ENCODE measurements at places on chromosomes 3 and 15.
A peak's percentile ranks its signal among the peaks of the same experiment; 100 is the strongest.

DNA sequence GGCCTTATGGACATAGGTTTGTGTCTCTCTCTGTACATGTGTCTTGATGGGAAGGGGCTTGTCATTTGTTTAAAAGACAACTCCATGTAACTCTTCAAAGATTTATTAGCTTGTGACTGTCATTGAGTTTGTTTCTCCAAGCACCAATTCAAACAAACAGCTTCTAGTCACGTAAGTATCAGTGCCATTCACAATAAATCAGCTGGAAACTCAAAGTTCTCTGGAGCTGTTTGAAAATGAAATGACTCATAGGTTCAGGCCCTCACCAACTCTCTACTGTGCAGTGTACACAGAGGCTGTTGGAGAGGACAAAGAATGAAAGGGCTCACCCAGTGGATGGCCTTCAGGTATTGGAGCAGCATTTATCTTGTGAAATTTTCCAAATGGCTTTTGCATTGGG, 476.3 kb downstream of the AGBL1 start:
- no peak for DNase-seq

DNA sequence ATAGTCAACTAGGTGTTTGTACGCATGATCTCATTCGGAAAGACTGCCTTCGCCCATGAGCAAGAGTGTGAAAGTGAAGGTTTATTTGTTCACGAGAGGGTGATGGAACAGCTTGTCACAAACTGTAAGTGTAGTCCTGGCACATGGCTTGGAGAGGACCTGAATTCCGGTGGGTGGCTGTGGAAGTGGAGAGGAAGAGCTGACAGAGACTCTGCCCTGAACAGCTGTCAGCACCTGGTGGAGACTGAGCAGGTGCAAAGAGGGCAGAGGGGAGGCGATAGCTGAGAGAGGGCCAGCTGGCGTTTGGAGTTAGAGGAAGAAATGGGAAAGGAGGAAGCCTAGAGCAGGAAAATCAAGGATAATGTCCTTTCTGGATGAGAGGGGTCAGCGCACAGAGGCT, 155.7 kb downstream of the EEFSEC start:
- no peak for DNase-seq

- no peak for DNase-seq
Measured at GRCh38 chr3:46906471-46907058, 29.0 kb downstream of the PTH1R start.

- DNase-seq: no peak
Measured at GRCh38 chr3:196553551-196553950, 14.8 kb downstream of the WDR53 start.

DNA sequence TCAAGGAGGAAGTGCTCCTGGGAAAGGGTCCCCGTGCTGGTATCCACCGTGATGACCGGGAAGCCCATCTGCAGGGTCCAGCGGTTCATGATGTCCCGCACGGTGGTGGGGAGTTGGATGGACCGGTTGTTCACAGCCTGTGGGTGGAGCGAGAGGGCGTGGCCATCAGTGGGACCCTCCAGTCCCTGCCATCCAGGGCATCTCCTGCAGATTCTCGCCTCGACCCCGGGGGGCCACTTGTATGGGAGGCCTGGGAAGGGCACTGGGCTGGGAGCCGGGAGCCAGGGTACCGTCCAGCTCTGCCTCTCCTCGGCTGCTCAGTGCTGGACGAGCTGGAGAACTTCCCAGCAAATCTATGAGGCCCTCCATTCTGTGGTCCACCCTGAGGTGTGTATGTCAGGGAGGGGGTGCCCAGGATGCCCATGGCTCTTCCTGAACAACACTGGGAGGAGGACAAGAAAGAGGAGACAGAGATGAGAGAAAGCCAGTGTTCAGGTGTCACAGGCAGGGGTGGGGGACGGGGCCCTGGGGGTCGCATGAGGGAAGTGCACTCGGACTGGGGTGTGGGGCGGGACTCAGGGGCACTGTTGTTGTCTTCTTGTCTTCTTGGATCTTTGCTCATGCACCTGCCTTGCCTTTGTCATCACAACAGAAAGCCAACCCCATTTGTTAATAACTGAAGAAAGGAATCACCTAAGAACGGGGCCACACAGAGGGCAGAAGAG, 13.0 kb downstream of the ANPEP start:
- no peak for DNase-seq

GRCh38 chr3:117106396-117106795, 396.8 kb downstream of the TUSC7 start:
- DNase-seq: no peak

DNA sequence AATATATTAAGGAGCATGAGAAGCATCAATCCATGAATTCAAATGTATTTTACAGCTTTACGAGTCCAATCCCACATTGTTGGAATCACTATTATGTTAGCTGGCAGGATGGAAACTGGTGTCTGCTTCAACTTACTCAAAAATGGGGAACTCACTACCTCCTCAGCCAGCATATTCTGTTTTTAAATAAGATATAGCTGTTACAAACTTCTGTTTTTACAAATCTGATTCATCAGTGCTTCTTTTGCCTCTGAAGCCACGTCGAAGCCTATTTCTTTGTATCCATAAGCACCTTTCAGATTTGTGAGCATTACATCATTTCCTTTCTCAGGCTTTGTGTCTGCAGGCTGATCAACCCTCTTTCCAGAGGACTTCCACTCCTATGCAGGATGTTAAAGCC, 105.9 kb downstream of the TPRG1 start:
- DNase-seq: no peak

DNA sequence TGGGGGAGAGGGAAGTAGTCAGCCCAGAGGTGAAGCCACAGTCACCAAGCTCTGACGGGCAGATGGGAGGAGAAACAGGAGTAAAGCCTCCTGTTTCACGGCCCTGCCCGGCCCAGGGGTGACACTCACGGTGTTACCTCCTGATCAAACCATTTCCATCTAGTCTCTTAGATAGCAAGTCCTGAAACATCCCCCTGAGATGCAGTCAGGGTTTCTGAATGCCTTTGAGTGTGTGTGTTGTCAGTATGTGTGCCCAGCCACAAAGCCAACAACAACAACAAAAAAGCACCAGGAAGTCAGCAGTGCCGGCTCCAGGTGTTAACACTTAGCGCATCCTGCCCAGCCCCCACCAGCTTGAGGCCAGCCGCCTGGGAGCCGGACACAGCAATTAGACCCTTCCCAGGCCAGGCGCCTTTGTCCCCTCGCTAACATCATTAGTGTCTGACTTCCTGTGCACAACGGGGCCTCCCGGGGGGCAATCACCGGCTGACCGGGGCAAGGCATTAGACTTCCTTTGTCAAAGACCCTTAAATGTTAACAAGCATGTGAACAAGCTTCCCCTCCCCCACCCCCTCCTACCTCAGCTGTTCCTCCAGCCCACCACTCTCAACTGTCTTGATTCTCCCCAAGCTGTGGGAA, 34.5 kb downstream of the IL17RD start:
- DNase-seq: no peak

DNA sequence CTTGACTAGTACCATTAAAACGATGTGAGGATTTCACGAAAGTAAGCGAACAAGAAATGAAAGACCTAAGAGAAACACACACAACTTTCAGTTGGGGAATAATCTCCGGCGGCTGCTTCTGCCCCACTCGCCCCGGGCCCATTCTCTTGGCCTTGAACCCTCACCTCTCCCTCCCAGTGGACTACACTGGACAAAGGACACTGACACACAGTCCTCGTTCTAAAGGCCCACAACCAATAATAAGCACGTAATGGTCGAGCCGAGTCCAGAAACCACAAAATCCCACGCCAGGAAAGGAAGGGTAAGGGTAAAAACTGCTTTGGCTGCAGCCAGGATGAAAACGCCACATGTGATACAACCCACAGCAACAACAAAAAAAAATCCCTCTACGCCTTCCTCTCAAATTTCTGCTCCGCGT, 469 bp downstream of the ZNF770 start:
- DNase-seq: no peak

- DNase-seq: no peak
Measured at GRCh38 chr3:14434498-14435151, 32.2 kb downstream of the SLC6A6 start.

DNA sequence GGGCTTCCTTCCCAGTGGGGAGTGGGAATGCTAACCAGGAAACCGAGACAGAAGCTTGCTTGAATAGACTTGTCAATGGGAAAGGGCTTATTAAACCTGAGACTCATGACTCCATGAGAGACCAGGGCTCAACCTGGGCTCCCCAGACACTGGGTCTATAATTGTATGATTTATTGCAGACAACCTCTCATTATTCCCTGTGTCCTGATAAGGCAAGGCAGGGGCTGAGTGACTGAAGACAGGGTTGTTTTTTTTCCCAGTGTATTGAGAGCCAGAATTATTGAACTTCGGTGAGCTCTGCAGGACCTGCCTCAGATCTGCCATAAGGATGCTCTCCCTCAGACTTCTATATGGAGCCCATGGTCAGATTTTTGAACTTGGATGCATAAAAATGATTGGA, 79.5 kb upstream of the KLHL25 start:
- no peak for DNase-seq

DNA sequence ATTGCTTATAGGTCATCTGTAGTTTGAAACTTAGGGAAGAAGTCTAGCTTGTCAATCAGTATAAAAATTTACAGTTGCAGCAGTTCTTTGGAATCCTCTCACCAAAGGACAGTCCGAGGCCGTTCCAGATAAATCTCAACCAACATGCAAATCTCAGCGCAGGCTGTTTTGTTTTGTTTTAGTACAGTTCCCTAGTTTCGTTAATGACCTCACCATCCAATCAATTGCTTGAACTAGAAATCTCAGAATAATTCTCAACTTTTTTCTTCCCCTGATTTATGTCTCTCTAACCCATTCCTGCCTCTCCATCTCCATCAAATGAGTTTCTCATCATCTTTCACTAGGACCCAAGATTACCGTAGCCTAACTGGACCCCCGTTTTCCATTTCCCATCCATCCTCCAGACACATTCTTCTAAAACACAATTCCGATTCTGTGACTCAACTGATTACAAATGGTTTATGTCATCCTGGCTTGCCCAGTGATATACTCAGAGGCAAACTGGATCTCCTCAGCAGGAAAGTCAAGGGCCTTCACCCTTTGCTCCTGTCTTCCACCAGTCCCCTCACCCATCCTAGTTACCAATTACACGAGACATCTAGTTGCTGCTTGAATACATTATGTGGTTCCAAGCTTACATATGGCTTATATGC, 1.3 kb downstream of the SMCO1 start:
- DNase-seq: no peak

DNA sequence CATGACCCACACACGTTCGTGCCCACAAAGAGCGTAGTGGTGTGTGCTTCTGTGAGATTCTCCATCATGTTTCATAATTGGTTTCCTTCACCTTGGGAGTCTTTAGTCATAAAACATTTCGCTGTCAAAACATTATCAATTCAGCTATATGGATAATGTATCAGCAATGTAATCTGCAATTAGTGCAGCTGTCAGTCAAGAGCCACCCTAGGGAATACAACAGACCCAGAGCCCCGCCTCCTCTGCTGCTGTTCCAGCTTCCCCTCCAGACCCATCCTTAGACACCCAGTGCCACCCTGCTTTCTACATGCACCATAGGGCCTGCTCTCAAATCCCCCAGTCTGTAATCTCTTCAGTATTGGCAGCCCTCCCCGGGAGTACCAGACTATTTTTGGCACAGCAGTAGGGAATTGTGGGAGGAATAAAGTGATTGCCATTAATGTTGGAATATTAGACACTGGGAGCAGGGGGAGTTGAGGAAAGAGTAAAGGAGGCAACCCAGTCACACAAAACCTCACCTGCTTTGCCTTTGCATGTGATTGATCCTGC, 31.5 kb upstream of the C3orf80 start:
- no peak for DNase-seq

- no peak for DNase-seq
Measured at GRCh38 chr3:122758877-122759560, 34.6 kb downstream of the HSPBAP1 start.

- DNase-seq: no peak
Measured at GRCh38 chr3:157232141-157232540, 72.2 kb upstream of the CCNL1 start.

- no peak for DNase-seq
Measured at GRCh38 chr15:40048211-40048792, 9.3 kb upstream of the SRP14 start.

- no peak for DNase-seq
Measured at GRCh38 chr3:186417791-186418190, 55.8 kb upstream of the DGKG start.

- DNase-seq: peak; percentile 45
Measured at GRCh38 chr3:171049861-171050444, 23.4 kb upstream of the SLC2A2 start.

DNA sequence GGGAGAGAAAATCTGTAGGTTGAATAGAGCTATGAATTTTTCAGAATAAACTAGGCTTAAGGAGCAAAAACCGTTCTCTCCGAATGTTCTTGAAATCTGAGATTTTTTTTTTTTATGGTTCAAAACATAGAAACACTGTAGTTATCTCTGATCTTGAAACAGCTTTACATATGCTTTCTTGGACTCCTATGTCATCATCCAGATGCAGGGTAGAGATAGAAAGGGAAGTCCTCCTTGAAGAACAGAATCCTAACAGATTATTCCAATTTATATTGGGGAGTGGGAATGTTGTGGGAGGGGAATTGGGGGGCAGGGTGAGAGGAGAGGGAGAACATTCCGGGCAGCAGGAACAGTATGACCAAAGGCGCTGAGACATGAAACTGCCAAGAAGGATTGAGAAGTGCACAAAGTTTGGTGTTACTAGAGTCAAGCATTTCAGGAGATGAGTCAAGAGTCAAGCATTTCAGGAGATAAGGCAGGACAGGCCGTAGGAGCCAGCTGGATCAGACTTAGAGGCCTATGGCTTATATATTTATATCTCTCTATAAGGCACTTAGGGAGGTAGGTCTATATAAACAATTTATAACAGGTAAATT, 21.9 kb upstream of the ST3GAL6 start:
- no peak for DNase-seq

GRCh38 chr15:40569129-40569953, at the start of gene RPUSD2:
TSS of gene RPUSD2 (plus strand) at chr15:40569299. CDS start at chr15:40569338, 39 bp downstream.
- peak; percentile 95 for DNase-seq

DNA sequence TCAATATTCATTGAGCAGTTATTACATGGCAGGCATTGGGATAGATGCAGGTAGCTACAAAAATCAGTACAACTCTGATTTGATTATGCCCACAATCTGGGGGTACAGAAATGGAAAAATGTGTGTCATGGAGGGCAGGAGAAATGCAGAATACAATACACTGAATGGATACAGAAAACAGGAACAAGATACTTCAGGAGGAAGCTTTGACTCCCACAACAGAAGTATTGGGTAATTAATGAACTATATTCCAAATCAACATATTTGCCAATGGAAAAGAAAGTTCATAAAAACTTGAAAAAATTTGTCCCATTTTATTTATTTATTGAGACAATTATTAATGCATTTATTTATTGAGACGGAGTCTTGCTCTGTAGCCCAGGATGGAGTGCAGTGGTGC, 207.0 kb downstream of the SUCLG2 start:
- DNase-seq: no peak

DNA sequence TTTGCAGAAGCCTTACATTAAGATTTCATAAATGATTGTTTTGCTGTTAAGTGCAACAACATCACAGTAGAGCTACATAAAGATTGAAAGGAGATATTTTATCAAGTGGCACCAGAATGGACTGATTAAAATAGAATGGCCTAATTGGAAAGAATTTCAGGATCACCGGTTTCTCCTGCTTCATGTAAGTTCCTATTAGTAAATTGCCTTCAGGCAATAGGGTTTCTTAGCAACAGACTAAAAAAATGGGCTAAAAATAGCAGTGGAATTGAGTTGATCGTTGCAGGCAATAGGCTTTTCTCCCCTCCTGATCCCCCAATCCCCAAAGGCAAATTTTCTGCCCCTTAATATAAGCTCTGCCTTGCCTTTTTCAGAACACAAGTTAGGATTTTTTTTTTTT, 917 bp downstream of the LNP1 start:
- DNase-seq: no peak

- no peak for DNase-seq
Measured at GRCh38 chr3:126419151-126419703, 24.5 kb downstream of the CFAP100 start.

- no peak for DNase-seq
Measured at GRCh38 chr3:180875124-180875698, 37.3 kb upstream of the FXR1 start.

Measured in activated naive CD8-positive, alpha-beta T cell treated with anti-CD3 and anti-CD28 coated beads, Interleukin-2, amount 50 U/mL, for 24 hours (primary cell).